ENCODE measurements at places on chromosomes 7 and 10.

- H3K36me3 ChIP-seq = no peaks in the 10 kb centered on the region
- H3K4me3 ChIP-seq = no peak overlapping the region
- H3K27ac ChIP-seq = no peak overlapping the region
- H3K4me1 ChIP-seq = no peaks in the 10 kb centered on the region
- no peak for DNase-seq
Measured at GRCh38 chr10:111082102-111082975, 5.5 kb downstream of the ADRA2A start.

GRCh38 chr7:101428093-101428866, 65.6 kb downstream of the COL26A1 start:
- no peak overlapping the region for H3K4me3 ChIP-seq
- no peak for DNase-seq
- peaks cover 27% of the 10 kb centered on the region for H3K27me3 ChIP-seq

DNA sequence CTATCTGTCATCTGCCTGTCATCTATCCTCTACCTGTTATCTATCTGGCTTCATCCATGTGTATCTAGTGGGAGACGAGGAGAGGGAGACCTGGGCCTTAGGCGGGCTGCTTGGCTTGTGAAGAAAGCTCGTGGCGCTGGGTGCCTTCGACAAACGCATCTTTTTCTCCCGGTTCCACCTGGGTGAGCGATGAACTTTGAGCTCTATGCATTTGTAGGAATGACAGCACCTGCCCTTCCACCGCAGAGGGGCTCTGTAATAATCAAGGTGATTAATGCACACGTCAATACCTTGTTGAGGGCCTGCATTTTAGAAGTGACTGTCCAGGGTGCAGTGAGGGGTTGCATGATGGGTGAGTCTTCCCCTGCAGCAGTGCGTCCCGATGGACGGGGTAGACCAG, 2.6 kb upstream of the VIPR2 start:
- H3K36me3 ChIP-seq = no peaks in the 10 kb centered on the region
- H3K4me3 ChIP-seq = no peak overlapping the region
- no peak overlapping the region for H3K27ac ChIP-seq

GRCh38 chr7:468681-469562, 50.7 kb downstream of the PDGFA start:
- peak; percentile 38 for DNase-seq
- H3K4me1 ChIP-seq = peaks cover 20% of the 10 kb centered on the region
- peak overlapping the region; percentile 4 for H3K4me3 ChIP-seq
- peaks cover 12% of the 10 kb centered on the region for H3K27me3 ChIP-seq
- H3K36me3 ChIP-seq = peaks cover 6% of the 10 kb centered on the region

- no peaks in the 10 kb centered on the region for H3K36me3 ChIP-seq
- no peaks in the 10 kb centered on the region for H3K27me3 ChIP-seq
- no peaks in the 10 kb centered on the region for H3K4me1 ChIP-seq
- DNase-seq = no peak
- no peak overlapping the region for H3K4me3 ChIP-seq
- H3K27ac ChIP-seq = no peak overlapping the region
Measured at GRCh38 chr7:69531050-69531449, 67.2 kb upstream of the AUTS2 start.

GRCh38 chr10:79202188-79203013, 133.6 kb downstream of the ZMIZ1 start:
- H3K4me3 ChIP-seq = no peak overlapping the region
- H3K4me1 ChIP-seq = no peaks in the 10 kb centered on the region
- no peak for DNase-seq
